Activated effector memory CD4-positive, alpha-beta T cell treated with Interleukin-2 at 50 U/mL for 16 hours (primary cell): ENCODE measurements at places on chromosomes 4 and X.

DNA sequence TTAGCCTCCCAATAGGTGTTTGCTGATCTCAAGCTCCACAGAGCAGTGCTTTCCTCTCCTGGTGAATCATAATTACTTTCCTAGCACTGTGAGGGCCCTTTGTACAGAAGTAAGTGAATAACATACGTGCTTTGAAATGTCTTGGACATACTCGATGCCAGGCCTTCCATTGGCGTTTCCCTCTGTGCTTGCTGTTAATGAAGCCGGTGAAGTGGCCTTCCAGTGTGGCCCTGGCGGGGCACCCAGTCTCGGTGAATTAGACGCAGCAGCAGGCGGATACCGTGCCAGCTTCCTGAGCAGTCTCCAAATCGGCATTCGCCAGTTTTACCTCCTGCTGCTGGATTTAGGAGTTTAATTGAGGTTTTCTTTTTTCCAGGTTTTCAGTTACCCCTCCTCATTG, 132.3 kb downstream of the HMX1 start:
- no peak for DNase-seq

- no peak for DNase-seq
Observed at GRCh38 chr4:24722026-24722568, 73.3 kb upstream of the SOD3 start.

DNA sequence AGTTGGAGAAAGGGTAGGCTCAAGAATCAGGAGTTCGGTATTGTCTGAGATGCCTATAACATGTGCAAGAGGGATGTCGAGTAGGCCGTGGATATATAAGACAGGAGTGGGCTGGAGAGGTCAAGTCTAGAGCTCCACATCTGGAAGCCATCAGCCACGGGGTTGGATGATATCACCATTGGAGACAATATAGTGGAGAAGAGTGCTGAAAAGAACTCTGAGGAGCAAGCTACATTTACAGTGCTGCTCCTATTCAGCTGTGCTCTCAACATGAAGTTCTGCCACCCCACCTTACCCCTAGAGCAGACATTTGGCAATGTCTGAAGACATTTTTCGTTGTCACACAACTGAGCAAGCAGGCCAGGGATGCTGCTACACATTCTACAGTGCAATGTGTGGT, 20.9 kb upstream of the PLAC1 start:
- no peak for DNase-seq

DNA sequence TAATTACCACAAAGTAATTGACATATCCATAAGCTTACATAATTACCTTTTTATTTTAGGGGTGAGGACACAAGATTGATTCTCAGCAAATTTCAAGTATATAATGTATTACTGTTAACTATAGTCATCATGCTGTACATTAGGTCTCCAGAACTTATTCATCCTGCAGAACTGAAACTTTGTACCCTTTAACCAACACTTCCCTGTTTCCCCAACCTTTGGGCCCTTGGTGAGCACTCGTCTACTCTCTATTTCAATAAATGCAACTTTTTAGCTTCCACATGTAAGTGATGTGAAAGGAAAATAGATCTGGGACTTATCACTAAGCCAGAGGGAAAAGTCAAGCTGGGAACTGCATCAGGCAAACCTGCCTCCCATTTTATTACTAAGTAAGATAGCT, 33.6 kb upstream of the CCNG2 start:
- DNase-seq = no peak

DNA sequence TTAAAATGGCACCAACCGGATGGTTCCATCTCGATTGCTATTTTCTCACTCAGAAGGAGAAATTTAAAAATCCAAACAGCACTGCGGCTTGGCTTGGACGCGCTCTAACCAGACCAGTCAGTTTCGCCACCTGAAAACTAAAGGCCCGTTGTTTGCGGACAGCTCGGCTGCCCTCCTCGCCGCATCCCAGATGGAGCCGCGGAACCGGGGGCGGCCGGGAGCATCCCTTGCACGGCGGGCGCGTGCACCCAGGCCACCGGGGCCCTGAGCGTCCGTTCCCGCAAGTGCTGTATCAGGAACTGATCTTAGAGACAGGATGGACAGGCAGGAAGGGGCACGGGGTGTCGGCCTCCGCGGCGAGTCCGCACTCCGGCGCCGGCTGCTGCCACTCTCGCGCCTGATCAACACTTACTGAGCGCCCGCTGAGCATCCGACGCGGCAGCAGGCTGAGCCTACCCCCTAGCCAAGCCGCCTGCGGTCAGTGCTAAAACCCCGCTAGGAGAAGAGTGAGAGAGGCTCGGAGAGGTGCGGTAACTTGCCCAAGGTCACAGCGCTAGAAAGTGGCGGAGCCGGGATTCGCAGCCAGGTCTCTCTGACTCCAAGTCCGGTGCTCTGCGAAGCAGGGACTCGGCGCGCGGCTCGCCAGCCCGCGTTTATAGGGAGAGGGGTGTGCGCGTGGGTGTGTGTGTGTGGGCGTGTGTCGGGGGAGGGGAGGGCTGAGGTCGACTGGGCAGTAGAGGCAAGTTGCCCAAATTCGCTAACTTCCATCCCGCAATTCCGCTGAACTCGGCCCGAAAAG, at the start of gene CITED1:
CITED1 (minus strand) TSS at position 629 of the 799 bp plus-strand sequence. CDS start 3,045 bp downstream, outside the sequence.
- no peak for DNase-seq

- no peak for DNase-seq
Observed at GRCh38 chr4:185874516-185875230, 62.7 kb upstream of the SORBS2 start.

DNA sequence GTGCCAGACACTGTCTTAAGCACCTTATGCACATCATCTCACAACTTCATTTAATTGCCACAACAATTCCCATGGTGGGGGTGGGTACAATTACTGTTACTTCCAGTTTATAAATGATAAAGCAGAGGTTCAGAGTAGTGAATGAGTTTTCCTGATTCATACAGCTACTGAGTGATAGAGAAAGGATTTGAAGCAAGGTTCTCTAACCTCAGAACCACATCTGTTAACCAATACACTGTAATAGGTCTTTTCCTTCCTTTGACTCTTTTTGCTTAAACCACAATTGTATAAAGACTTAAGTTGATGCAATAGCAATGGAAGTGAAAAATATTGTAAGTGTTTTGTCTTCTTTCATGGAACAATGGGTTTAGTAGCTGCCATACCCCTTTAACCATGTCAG, 43.5 kb upstream of the PAK3 start:
- DNase-seq = no peak

DNA sequence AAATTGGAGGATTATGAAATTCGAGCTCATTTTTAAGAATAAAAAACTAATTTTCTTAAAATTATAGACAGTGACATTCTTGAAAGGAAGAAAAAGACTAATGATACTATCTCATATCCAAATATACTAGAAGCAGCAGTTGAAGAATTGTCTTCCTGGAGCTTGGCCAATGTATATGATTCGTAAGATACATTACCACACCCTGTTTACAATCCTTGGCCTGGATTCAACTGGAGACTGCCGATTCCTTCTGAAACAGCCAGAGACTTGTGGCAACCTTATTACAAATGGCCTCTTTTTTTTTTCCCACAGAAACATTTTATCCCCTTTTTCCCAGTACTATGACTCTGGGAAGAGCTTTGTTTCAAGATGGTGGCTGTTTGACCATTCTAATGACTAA, 571.2 kb upstream of the FAT1 start:
- no peak for DNase-seq

DNA sequence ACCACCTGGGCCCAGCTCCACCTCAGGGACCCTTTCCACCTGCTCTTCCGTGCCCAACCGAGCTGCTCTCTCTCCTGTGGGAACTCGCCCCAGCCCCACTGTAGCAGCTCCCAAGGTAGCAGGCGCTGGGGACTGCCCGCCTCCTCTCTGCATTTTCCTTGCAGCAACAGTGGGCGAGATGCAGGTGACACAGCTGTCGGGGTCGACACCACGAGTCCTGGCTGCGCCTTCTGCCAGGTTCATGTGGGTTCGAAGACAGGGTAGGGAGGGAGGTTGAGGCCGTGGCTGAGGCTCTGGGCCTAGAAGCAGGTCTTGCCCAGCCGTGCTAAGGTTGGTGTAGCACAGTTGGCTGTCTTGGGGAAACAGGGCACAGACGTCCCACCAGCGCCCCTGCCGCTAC, 245.2 kb upstream of the FSTL5 start:
- no peak for DNase-seq

GRCh38 chrX:30144971-30145731, 70.2 kb upstream of the MAGEB2 start:
- DNase-seq = no peak

GRCh38 chrX:132862562-132862961, 95.9 kb downstream of the HS6ST2 start:
- DNase-seq = no peak

DNA sequence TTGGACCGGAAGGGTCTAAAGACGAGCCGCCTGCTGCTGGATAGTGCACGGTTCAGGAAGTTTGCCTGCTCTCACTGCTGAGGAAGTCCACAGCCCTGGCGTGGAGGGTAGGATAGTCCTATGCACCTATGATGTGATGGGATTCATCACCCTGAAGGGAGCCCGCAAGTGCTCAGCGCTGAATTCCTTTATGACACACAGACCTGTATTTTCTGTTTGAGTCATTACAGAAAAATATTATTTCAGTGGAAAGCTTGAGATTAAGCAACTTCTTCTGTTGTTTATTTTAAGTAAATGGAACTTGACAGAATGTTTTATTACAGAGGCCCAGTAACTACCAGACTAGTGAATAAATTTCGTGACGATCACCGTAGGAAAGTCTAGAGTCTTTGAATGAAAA, 123.2 kb downstream of the TRIML1 start:
- no peak for DNase-seq

- DNase-seq = no peak
Observed at GRCh38 chr4:183422962-183423631, 21.3 kb upstream of the CDKN2AIP start.

GRCh38 chr4:185534866-185535611, at the start of gene PDLIM3:
Gene PDLIM3, minus strand, starts transcription at chr4:185535507. Its CDS starts 73 bp downstream, at chr4:185535434.
- no peak for DNase-seq

- no peak for DNase-seq
Observed at GRCh38 chr4:6840062-6840976, 57.8 kb downstream of the KIAA0232 start.

GRCh38 chr4:159117564-159117963, 14.7 kb downstream of the RAPGEF2 start:
- no peak for DNase-seq

GRCh38 chr4:29970626-29971025, 749.5 kb upstream of the PCDH7 start:
- DNase-seq = no peak

- no peak for DNase-seq
Observed at GRCh38 chr4:137420901-137421396, 111.3 kb downstream of the PCDH18 start.

- DNase-seq = no peak
Observed at GRCh38 chr4:72366601-72367000, 202.4 kb downstream of the ADAMTS3 start.

- no peak for DNase-seq
Observed at GRCh38 chrX:28998609-28999135, 411.4 kb downstream of the IL1RAPL1 start.

- no peak for DNase-seq
Observed at GRCh38 chr4:5746829-5747737, 36.1 kb downstream of the EVC start.

- DNase-seq = no peak
Observed at GRCh38 chr4:24745172-24745895, 50.0 kb upstream of the SOD3 start.

- DNase-seq = no peak
Observed at GRCh38 chr4:124642846-124643245, 69.7 kb downstream of the ANKRD50 start.

- no peak for DNase-seq
Observed at GRCh38 chrX:134880866-134881265, 109.9 kb upstream of the SMIM10 start.

GRCh38 chr4:62544428-62544827, 1344.3 kb downstream of the ADGRL3 start:
- no peak for DNase-seq

GRCh38 chr4:156102411-156102810, 148.7 kb upstream of the CTSO start:
- DNase-seq = no peak
